ENCODE measurements at places on chromosomes 5 and 9.

GRCh38 chr5:176994460-176995121 is 12.0 kb downstream of the UIMC1 start:
- no peak for DNase-seq

DNA sequence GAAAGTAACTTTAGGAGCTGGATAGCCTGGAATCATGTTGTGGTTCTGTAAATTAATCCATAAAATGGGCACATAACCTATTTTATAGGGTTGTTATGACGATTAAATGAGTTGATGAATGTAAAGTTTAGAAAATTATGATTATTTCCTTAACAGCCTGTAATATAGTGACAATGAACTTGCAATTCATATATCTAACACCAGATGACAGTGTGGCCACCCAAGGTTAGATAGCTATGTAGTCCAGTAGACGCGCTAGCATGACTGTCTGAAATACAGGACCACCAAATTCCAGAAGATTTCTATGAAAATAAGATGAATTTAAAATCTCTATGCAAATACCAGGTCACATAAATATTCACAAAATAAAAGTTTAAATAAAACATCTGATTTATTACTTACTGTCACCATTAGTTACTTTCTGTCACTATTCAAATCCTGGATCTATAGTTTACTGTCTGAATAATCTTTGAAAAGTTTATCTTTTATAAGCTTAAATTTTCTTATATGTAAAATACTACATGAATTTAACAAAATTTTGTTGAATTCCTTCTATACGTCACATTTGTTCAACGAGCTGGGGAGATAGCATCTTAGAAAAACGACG is 26.1 kb upstream of the MACIR start:
- no peak for DNase-seq

DNA sequence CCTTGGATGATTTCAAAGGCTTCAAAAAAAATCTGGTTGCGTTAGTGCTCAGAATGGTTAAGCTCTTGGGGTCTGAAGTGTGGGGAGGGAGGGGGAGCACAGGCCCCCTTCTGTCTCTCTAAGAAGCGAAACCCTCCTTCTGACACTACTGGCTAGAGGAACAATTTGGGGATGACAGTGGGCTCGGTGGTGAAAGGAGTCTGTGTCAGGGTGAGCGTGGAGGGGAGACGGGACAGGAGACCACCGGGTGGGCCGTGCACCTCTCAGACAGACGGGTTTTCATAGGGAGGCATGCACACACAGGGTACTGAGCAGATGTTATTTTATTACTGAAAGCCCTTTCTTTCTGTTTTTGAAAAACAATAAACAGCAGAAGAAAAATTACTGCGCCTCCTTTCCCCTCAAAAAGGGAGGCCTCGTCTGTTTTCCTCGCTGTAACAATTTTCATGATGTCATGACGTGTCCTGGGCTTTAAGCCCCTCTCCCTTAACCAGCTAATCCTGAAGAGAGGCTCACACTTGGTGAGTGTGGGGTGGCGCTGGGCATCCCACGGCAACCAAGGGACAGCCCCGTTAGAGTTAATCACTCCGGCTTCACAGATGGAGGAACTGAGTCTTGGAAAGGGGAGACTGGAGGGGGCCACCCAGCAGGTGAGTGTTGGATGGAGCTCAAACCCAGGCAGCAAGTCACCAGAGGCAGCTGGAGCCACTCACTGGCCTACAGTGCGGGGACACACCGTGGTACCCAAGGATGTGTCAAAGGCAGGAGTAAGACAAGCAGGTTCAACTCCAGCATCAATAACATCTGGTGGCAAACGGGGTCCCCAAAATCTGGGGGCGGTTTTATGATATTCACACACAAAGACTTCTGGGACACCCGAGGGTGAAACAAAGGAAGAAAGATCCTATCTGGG is 53.4 kb downstream of the PTCH1 start:
- no peak for DNase-seq

GRCh38 chr9:110207071-110207641 is 803 bp downstream of the C9orf152 start:
- no peak for DNase-seq

DNA sequence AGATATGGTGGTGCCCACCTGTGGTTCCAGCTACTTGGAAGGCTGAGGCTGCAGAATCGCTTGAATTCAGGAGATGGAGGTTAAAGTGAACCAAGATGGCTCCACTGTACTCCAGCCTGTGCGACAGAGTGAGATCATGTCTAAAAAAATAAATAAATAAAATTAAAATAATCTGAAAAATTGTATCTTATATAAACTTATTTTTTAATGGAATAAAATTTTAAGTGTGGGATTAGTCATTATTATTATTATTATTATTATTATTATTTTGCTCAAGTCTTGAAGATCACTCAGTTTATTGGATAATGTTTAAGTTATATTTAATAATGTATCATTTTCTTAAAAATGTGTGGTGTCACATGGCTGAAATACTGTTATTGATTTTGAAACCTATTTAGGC is 688.0 kb upstream of the COX7C start:
- no peak for DNase-seq

GRCh38 chr5:19770396-19770795 is 217.6 kb downstream of the CDH18 start:
- no peak for DNase-seq

DNA sequence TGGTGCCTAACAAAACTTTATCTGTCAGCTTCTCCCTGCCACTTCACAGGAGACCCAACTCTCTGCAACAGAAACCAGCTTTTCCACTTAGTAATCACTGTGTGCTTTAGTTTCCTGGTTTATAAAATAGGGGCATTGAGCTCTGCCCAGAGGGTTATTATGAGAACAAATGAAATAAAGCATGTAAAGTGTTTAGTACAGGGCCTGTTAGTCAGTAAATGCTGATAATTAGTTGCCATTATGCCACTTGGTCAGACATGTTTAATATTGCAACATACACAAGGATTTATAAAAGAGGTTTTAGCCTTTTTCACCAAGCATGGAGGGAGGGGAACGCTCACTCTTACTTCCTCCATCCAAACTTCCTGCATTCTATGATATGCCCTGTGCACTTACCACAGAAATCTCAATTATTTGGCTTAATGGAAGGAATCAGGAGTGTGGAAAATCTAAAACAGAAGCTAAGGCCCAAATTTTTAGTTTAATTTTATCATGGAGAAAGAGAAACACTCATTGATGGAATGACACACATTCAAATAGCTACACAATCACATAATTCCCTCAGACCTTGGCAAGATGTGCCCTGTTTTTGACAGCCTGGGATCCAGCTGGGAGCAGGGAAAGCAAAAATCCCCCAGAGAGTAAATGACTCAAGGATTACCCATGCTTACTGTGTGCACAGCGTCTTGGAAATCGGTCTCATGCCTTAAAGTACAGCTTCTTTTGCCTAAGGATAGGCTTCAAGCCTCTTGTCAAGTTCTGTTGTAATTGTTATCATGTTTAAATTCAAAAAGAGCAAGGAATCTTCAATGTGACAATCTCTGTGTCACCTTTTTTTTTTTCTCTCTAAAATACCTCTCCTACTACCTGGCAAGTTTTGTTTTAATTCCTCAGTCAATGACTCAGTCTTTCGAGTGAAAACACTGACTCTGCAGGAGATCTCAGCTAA is 34.0 kb downstream of the ZNF474 start:
- no peak for DNase-seq

DNA sequence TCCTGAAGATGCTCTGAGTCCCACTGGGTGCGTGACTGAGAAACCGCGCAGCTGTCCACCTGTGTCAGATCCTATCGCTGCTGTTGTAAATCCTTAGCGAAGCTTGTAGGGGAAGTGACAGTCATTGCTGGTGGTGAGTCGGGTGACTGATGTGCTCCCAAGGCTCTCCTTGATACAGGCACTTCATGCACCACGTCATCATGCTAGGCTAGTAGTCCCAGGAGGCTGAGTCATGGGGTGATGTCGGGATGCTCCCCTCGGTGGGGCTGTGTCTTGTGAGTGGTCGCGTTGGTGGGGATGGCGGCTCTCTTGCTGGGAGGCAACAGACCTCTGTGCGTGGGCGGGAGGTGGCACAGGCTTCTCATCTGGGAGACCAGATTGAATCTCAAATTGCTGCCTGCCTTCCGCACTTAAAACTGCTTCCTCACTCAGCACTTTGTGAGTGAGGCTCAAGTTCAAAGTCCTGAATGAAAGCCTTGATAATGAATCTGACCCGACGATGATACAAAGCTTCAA is 84.7 kb downstream of the CSNK1A1 start:
- no peak for DNase-seq

- no peak for DNase-seq
Observed at GRCh38 chr5:175573493-175574269, 84.2 kb upstream of the HRH2 start.

GRCh38 chr5:173331287-173331686 is 3.1 kb upstream of the STC2 start:
- no peak for DNase-seq

DNA sequence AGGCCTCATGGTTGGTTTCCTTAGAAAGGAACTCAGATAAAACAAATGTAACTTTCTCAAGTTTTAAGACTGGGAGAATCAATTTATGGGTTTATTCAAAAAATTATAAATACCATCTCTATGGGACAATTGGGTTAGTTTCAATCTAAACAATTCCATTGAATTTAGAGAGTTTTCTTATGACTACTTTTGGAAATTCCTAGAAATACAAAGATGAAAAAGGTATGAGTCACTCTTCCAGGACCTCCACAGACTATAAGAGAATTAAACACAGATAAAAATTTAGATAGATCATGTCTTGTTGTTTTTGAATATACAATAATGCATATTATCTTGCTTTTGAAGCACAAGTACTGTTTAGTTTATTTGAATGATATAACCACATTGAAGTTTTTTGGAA is 188.7 kb downstream of the CHSY3 start:
- DNase-seq: no peak

DNA sequence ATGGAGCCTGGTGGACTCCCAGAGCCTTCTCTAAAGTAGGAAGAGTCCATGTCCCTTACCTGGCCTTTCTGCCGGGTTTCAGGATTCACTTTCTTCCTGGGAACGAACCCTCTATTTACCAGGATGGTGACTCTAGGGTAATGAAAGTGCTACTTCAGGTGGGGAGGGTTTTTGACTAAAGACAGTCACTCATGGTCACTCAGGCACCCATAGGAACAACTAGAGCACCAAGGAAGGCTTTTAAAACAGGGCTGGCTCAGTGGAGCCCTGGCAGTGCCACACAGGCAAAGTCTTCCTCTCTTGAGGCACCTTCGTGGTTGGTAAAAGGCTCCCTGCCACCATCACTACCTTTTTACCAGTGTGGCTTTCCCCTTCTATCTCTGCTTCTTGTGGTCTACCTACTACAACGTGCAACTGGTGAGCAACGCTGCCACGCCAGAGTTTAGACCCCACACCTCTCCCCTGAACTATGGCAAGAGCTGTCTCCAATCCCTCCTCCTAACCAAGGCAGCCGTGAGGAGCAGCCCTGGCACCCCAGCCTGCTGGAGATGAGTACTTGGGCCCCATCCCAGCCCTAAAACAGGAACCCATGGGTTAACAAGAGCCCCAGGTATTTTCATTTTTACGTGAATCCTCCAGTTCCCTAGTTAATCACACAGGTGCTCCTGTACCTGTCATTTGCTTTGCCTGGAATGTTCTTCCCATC is 3.5 kb downstream of the SURF1 start:
- DNase-seq: no peak

DNA sequence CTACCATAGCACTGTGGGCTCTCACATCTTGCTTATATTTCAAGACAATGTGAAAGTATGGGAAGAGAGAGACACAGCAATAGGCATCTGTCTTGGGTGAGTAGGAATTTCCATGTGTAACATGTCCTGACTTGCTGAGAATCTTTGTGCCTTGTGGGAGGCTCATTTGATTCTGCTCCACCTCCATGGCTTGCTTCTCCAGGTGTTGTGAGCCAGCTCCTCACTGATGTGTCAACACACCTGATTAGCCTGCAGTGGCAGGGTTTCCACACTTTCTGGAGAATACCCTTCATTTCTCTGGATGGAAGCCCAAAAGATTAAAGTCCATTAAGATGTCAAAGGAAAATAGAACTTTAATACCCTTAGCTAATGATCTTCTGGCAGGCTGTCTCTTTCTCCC is 613.6 kb downstream of the ZNF608 start:
- DNase-seq: no peak

DNA sequence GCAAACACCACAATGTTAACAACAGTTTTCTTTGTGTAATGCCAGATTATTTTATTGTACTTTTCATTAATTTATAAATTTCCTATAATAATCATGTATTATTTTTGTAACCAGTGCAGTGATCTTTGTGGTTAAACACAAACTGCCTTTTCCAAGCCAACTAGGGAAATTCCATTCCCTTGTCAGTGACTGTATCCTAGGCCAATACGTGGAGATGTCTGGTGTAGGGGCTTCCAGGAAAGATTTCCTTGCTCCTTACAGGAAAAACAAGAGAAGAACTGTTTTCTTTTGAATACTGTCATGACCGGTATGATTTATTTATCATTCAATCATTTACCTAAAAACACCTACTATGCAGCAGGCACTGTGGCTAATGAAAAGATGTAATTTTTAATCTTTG is 31.4 kb downstream of the FANCC start:
- no peak for DNase-seq

DNA sequence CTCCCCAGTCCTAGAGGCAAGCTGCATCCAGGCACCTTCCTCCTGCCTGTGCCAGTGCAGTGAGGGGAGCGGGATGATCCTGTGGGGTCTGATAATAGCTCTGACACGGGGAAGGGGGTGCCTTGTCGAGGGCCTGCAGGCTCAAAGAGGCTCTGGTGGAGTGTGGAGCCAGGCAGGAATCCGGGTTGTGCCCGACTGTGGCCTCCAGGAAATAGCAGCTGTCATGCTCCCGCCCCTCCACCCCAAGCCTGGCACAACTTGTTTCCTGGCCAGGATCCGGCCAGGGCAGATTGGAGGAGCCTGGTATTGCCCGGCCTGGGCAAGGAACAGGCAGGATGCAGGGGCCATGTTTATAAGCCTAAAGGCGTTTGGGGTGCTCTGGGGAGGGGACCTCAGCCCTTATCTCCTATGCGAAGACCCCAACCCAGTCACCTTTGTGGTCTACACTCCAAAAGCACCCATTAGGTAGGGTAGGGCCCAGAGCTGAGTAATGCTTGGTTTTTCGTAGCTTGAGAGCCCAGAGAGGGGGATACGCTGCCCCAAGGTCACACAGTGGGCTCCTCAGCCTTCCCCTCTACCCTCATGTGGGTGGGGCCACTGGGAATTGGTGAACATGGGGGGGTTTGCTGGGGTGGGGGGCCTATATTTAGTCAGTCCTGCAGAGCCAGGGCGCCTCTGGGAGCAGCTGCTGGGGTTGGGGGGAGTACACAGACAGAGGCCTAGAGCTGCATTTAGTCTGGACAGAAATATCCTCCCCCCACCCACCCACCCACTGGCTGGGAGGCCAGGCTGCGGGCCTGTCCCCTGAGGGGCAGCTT is 12.2 kb downstream of the CXXC5 start:
- peak; percentile 83 for DNase-seq
